ENCODE measurements at places on chromosomes 13 and 19.

DNA sequence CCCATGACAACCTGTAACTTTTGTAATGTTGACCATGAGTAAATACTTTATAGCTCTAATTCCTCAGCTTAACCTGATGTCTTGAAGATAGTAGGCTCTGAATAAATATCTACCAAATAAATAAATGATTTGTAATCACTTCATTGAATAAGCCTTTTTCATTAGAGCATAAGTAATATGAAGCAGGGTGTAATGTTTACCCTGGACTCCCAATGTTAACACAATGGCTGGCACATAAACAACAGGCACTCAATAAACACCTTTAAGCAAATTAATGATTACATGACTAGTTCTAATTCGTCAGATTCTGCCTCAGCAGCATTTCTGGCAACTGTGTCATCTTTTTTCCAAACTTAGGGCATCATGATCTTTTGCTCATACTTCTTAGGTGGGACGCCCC is 396.3 kb downstream of the LIG4 start:
- DNase-seq: no peak

GRCh38 chr19:38492181-38492813 is 58.8 kb downstream of the RYR1 start:
- DNase-seq: no peak

DNA sequence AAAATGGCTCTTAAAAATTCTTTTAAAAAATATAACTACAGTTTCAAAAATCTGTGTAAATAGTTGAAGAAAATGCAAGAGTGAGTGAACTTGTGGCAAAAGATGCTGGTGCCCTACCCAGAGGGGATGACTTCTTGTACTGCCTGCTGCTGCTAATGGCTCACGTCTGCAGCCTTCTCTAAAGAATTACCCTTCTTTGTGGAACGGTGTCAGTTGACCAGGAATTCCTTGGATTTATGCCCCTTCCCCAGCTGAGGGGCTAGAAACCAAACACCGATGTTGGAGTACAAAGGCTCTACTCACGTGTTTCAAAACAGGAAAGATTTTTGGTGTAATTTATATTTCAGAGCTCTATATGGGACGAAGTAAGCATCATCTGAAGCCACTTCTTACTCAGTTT is 1582.8 kb downstream of the OLFM4 start:
- DNase-seq: no peak

DNA sequence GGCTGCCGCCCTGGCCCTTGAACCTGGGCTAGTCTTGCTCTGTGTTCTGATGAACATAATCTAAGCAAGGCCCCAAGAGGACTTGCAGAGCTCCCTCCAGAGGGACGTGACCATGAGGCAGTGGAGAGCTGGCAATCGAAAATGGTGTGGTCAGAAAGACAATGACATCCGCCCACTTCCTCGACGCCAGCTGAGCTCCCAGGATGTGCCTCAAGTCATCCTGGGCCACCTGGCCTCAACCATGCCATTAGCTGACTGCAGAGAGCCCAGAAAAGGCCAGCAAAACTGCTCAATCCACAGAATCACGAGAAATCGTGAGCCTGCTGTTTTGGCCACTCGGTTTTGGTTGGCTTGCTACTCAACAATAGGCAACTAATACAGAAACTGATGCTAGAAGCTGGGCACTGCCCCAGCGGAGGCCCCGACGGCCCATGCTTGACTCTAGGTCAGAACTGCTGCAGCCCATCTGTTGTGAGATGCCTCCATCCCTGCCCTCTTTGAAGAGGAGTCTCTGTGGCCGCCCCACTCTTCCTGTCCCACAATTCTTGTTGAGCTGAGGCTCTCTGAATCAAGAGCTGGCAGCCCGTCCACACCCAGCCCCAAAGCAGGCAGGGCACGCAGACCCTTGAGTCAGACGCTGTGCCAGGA is 53.3 kb downstream of the STK24 start:
- DNase-seq: no peak

GRCh38 chr19:18417250-18418028 is 1.8 kb upstream of the SSBP4 start:
- no peak for DNase-seq
